A172 (cell line): ENCODE measurements at places on chromosomes 3 and 15. TPM values are rescaled to one million over a fixed set of nuclear protein-coding genes. Genes with fewer than 3 reads are reported as not detected.

The COL8A1 gene
- total RNA-seq: 24.4 and 26.9 TPM in 2 replicates

The TFDP2 gene
- 69.1 and 76.4 TPM in 2 replicates for total RNA-seq

The MINAR1 gene
- total RNA-seq: 0.09 and 0.79 TPM in 2 replicates

The DBR1 gene
- total RNA-seq: 32.2 and 42.6 TPM in 2 replicates

The GRK7 gene
- not detected in 2 replicates for total RNA-seq

DNA sequence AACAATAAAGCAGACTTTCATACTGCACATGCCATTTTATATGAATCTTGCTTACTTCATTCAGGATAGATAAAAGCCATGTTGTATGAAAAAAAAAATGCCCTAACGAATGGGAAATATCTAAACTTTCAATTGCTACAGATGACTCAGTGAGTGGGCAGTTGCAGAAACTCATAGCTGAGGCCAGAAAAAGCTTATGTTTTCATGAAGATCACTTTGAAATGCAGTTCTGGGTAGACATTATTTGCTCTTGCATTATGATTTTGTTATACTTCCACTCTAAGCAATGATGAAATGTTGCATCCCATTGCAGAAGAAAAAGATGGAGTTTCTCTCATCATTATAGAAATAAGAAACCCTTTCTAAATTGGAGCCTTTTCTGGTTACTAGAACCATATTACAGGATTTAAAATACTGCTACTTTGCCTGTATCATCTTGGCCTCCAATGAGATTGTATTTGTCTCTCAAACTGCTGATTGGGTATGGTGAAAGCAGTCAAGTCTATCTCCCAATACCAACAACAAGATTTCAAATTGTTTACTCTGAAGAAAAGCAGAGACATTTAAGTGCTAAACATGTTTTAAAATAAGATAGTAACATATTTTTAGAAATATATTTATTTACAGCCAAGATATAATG, 17.0 kb downstream of the PEAK1 start:
- DNase-seq: no peak

DNA sequence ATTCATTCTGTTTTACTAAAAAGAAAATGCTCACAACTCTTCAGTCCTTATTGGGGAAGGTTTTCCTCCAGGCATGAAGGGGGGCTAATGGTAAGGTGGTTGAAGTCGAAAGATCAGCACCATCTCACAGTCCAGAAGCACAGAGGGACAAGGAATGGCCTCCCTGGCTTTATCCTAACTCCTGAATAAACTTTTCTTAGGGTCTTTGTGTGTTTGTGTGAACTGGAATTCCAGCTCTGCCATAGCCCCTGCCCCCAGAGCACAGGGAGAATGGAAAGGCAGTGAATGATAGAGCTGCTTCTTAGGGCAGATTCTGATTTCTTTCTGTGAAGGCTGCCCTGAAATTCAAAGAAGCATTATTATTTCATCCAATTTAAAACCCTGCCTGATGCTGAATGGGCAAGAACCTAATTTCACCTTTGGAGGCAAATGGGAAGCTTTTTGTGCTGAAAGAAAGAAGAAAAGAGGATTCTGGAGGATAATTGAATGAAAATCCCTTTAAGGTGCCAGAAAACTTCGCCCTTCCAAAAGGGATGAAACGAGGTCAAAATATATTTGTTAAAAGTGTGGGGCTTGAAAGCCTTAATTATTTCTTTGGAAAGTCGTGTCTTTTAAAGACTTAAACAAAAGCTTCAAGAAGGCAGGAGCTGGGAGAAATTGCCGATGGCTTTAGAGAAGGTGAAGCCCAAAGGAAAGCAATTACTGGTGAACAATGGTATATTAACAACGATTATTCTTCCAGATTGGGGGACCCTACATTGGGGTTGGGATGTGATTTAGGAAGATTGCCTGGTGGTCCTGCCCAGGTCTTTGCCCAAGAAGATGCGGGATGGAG, 259.9 kb upstream of the RGMA start:
- no peak for DNase-seq

DNA sequence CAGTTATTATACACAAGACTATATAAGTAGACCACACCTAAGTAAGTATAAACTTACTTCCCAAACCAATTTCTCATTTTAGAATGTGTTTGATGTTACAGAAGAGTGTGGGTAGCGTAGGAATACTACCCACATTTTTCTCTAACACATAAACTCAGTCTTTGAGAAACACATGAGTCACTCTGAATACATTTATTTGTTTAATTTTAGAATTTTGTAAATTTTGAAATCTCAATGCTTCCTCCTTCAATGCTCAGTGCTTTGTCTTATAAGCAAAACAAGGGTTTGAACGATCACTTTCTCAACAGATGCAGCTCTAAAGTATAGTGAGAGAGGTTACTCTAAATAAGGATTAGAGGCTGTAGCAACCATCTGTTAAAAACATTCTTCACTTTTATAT, 700.8 kb downstream of the SI start:
- DNase-seq: no peak

DNA sequence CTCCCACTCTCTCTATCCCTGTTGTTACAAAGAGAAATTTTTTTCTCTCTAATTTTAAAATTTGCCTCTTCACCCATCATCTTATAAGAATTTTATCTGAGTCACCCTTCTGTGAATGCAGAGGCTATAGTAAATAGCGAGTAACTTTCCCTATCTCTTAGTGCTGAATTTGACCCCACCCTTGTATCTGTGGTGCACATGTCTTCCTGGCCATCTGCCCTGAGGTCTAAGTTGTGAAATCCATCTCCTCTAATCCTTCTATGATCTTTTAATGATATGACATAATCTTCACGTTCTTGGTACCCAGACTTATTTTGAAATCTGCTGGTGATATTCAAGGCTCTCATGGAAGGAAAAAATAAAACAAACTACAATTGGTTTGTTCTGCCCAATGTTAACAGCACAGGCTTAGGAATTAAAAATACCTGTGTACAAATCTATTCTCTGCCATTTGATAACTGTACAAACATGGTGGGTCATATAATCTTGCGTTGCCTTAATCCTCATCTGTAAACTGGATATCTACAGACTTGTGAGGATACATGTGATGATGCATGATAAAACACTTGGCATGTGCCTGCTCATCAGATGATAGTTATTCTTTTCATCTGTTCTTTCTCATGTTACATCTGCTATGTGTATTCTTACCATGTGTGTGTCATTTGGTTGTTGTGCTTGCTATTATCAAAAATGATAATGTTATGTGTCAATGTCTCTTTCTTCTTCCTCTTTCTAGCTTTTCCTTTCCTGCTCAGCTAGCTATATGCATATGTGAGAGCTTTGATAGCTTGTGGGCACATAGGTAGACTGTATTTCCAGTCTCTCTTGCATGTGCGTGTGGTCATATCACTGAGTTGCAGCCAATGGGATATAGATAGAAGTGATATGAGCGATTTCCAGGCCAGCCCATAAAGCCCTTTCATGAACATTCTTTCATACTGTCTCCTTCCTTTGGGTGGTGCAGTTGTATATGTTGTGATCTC, 13.7 kb upstream of the CCR3 start:
- peak; percentile 79 for DNase-seq

DNA sequence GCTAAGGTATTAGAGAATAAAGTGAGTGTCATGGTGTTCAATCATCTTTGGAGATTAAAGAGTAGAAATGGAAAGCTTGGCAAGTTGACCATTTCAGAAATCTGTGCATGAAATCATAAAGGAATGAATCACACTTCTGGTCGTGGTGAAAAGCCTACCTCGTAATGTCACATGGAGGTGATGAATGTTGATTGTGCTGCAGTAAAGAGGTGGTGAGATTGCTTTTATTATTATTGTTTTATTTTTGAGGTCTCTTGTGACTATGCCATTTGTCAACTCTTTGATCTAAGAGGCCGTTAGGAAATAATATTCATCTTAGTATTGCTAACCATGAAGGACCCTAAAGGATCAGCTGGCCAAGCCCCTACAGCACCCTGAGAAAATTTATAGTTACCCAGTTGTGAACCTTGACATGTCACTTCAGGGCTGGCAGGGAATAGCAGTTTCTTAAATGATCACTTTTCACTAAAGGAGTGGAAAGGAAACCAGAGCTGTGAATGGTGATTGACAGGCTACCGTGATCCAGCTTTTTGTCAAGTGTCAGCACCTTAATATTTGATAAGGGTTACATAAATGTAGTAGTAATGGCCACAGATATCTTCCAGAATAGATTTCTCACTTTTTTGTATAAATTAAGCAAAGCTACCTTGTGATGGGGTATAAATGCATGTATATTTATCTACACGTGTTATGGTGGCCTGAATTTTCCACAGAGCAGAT, 203.9 kb downstream of the PTPRG start:
- peak; percentile 5 for DNase-seq
